Smooth muscle cell of the brain vasculature (primary cell): ENCODE measurements at places on chromosomes 3 and 15.

GRCh38 chr3:197997936-197998335 lies 37.9 kb downstream of the LMLN start:
- no peak for DNase-seq

DNA sequence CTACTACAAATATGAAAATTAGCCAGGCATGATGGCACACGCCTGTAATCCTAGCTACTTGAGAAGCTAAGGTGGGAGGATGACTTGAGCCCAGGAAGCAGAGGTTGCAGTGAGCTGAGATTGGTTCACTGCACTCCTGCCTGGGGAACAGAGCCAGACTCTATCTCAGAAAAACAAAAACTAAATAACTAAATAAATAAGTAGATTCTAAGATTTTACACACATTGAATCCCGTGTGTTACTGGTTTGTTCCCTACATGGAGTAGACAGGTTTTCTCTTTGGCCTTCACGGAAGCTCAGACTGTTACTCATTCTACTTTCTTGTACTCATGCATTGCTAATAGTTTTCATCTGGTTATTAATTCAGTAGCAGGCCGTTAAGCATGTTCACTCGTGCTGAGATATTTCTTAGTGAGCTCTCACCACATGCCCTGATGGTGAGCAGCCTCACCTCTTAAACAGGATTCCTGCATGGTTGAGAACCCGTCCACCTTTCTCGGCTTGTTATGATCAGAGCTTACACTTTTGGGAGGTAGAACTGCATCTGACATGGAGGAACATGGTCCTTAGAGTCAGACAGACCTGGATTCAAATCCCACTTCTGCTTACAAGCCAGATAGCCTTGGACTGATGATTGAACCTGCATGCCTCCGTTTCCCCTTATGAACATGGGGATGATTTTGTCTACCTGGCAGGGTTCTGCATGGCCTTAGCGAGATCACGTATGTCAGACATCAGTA lies 49.1 kb downstream of the CMTM7 start:
- no peak for DNase-seq

DNA sequence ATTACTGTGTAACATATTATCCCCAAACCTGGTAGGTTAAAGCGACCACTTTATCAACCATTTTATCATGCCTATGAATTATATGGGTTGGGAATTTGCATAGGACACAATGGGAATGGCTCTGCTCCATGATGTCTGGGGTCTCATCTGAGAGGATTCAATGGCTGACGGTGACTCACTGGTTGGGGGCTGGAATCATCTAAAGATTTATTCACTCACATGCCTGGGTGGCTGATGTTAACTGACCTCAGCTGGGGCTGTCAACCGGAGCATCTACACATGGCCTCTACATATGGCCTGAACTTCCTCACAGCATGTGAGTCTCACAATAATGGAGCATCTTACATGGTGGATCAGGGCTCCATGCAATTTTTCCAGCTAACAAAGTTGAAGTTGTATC lies 313.1 kb upstream of the PPP2R3A start:
- no peak for DNase-seq

GRCh38 chr3:116020495-116020894 lies 397.2 kb downstream of the GAP43 start:
- DNase-seq = no peak

DNA sequence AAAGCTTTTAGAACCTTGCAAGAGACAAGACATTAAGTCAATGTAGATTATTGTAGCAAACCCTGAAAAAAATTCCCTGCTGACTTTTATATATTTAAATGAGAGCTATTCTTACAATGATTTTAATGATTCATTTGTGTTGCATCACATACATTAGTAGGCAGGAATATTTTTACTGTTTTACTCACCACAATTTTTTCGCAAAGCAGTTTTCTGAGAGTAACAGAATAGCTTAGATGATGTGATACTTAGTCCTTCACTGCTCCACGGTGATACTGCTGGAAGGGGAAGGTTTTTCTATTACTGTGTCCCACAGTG lies 43.9 kb upstream of the CLRN1 start:
- DNase-seq = no peak

GRCh38 chr3:26368312-26368711 lies 254.3 kb upstream of the LRRC3B start:
- DNase-seq = no peak

DNA sequence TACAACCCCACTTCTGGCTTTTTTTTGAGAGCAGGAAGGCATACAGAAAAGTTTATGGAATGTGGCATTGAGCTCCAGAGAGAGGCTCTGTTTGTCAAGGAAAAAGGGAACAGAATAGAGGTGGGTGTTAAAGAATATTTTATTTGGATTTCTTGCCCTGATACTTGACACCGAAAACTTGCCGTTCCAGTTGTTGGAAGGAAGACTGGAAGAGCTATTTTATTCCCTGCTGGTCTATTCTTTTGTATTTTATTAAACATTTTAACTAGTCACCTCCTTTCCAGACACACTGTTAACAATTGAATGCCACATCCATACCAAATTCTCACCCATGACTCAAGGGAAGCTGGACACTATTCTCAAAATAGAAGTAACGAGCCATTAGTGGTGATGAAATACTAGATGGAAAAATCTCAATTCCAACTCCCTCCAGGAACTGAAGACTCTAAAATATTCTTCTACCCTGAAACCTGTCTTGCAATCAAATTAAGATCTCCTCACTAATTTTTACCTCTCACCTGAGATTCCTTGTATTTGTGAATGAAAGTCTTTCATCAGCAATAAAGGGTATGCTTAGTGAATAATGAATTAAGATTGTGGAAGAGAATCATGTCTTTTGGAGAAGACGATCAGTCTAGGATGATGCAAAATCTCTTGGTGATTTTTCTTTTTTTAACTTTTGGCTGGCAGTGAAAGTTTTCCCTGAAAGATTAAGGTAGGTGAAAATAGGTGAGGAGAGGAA lies 28.5 kb downstream of the GREM1 start:
- no peak for DNase-seq

GRCh38 chr3:169668957-169669741 lies 5.6 kb upstream of the MECOM start:
- no peak for DNase-seq

DNA sequence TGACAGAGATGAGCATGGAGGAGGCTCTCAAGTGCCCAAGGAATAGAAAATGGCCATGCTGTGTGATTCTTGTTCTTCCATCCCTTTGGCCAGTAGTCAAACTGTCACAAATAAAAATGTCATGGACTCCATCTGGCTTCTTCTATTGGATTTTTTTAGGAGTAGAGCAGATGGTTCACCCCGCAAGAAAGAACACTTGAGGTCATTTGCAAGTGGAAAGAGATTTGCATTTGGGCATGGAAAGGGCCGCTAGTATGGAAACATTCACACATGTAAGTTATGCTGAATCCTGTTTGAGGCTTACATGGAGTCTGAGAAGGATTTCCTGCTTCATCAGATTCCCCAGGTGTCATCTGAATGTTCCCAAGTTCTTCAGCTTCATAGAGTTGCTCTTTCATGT lies 53.1 kb upstream of the CFAP161 start:
- DNase-seq = no peak

- no peak for DNase-seq
These were observed 49.1 kb downstream of the OXNAD1 start for GRCh38 chr3:16313886-16314645.

DNA sequence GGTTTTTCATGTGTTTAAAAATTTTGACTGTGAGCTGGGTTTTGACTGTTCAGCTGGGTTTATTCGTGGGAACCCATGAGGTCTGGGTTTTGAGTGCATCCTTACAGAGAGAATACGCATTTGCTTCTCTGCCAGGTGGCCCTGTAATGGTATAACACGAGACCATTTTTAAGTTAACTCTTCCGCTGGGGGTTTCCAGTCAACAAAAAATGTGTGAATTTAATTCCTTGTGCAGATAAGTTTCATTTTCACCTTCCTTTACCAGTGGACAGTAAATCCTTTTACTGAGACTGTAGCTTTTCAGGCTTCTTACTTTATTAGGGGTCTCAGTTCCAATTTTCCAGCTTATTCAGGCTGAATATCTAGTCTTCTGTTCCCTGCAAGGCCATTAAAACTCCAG lies 149.6 kb downstream of the OPA1 start:
- DNase-seq = no peak

- no peak for DNase-seq
These were observed 130.1 kb downstream of the LRRK1 start for GRCh38 chr15:101049282-101049681.

- DNase-seq = no peak
These were observed 146.3 kb downstream of the TMCO5A start for GRCh38 chr15:38080651-38081275.

GRCh38 chr3:191644291-191644690 lies 183.3 kb downstream of the PYDC2 start:
- DNase-seq = no peak

DNA sequence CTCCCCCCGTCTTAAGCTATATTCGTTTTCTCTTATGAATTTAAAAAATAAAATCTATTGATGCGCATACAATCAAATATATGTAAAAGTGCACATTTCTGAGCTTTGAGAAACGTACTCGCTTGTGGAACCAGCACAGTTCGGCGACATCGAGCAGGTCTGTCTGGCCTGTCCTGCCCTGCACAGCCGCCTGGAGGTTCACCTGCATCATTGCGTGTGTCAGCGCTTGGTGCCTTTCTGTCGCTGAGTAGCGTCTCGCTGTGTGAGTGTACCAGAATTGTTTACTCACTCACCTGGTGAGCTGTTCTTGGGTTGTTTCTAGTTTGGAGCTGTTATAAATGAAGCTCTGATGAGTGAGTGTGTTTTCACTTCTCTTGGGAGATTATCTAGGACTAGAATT lies 104.0 kb downstream of the VGLL4 start:
- DNase-seq = no peak

GRCh38 chr3:175606650-175607318 lies 747.6 kb downstream of the NAALADL2 start:
- no peak for DNase-seq

DNA sequence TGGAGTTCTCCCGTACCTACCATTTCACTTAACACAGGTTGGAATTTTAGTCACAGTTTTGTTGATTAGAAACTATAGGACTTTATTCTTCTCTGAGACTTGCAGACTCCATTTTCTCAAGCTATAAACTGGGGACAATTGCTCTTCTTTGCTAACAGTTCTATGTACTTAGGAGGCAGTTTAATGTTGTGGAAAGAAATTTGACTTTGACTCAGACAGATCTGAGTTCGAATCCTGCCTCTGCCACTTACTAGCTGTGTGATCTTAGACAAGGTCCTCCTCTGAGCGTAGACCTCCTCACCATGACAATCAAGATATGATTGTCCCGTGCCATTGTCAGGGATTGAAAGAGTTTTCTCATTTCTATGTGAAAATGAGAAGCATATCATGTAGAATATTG lies 196.4 kb upstream of the HES1 start:
- DNase-seq = no peak

GRCh38 chr3:139797724-139798343 lies 120.1 kb upstream of the NMNAT3 start:
- DNase-seq = peak; percentile 33

- DNase-seq = no peak
These were observed 21.5 kb upstream of the CHD2 start for GRCh38 chr15:92878593-92879053.

- no peak for DNase-seq
These were observed 16.3 kb upstream of the LINGO1 start for GRCh38 chr15:77649017-77649416.

DNA sequence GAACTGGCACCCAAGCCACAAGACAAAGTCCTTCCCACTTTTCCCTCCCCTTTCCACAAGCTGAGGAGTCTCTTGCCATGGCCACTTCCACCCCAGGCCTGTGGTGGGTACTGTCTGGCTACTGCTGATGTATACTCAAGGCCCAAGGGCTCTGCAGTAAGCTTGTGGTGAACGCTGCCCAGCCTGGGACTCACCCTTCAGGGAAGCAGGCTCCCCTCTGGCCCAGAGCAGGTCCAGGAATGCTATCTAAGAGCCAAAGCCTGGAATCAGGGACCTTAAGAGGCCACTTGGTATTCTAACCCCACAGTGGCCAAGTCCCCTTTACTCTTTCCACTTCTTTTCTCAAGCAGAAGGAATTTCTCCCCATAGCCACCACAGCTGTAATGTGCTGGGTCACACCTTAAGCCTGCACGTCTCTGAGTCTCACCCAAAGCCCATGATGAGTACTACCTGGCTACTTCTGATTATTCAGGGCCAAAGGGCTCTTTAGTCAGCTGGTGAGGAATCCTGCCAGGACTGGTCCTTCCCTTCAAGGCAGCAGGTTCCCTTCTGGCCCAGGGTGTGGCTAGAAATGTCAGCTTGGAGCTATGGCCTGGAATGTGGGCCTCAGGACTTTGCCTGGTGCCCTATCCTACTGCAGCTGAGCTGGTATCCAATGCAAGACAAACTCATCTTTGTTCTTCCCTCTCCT lies 4.0 kb downstream of the PATL2 start:
- no peak for DNase-seq

- no peak for DNase-seq
These were observed 415.4 kb downstream of the MAGI1 start for GRCh38 chr3:65623362-65623761.

DNA sequence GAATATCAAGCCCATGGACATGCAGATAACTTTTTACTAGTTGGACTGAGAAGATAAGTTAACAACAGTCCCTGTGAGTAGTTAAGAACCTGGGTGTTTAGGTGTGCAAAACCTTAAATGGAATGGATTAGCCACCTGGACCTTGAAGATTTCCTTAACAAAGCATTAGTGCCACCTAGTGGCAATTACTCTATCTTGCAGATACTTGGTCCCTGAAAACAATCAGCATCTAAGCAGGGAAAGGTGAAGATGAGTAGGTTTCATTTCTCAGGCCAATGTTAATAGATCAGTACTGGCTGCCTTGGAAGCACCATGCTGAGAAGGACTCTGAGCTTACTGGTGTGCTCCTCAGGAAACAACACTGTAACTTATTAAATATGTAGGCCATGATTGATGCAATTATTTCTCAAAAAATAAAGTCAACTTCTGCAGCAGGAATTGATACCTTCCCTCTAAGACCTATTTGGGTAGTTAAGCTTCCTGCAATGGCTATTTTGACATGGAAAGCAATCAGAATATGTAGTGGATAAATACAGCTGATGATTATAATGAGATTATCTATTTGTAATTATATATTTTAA lies 329.4 kb downstream of the TBC1D5 start:
- peak; percentile 43 for DNase-seq

GRCh38 chr3:58526515-58526957 lies 10.5 kb downstream of the ACOX2 start:
- DNase-seq = no peak

GRCh38 chr15:95086531-95087252 lies 855.3 kb downstream of the MCTP2 start:
- peak; percentile 37 for DNase-seq

- DNase-seq = no peak
These were observed 8.4 kb downstream of the TMEM43 start for GRCh38 chr3:14133188-14133800.

GRCh38 chr3:3772920-3773319 lies 26.3 kb upstream of the LRRN1 start:
- DNase-seq = no peak
